ENCODE measurements at places on chromosomes 2 and 18. TPM values are rescaled to one million over a fixed set of nuclear protein-coding genes. Genes with fewer than 3 reads are reported as not detected.

Gene RGPD3
- 0.14 TPM for total RNA-seq

GRCh38 chr2:216234106-216234505 lies 125.0 kb downstream of the XRCC5 start:
- no peak overlapping the region for H3K27ac ChIP-seq
- no peak overlapping the region for H3K4me3 ChIP-seq
- H3K4me1 ChIP-seq = no peaks in the 10 kb centered on the region

GRCh38 chr2:88580088-88580487 lies 47.2 kb downstream of the EIF2AK3 start:
- H3K4me1 ChIP-seq = no peaks in the 10 kb centered on the region
- no peaks in the 10 kb centered on the region for H3K27me3 ChIP-seq
- no peak overlapping the region for H3K27ac ChIP-seq
- no peak for DNase-seq
- peaks cover 14% of the 10 kb centered on the region for H3K36me3 ChIP-seq
- H3K4me3 ChIP-seq = no peak overlapping the region

- DNase-seq = no peak
- H3K4me1 ChIP-seq = no peaks in the 10 kb centered on the region
- no peak overlapping the region for H3K4me3 ChIP-seq
- no peak overlapping the region for H3K27ac ChIP-seq
Observed at GRCh38 chr2:164960159-164960558, 4.8 kb upstream of the SLC38A11 start.

DNA sequence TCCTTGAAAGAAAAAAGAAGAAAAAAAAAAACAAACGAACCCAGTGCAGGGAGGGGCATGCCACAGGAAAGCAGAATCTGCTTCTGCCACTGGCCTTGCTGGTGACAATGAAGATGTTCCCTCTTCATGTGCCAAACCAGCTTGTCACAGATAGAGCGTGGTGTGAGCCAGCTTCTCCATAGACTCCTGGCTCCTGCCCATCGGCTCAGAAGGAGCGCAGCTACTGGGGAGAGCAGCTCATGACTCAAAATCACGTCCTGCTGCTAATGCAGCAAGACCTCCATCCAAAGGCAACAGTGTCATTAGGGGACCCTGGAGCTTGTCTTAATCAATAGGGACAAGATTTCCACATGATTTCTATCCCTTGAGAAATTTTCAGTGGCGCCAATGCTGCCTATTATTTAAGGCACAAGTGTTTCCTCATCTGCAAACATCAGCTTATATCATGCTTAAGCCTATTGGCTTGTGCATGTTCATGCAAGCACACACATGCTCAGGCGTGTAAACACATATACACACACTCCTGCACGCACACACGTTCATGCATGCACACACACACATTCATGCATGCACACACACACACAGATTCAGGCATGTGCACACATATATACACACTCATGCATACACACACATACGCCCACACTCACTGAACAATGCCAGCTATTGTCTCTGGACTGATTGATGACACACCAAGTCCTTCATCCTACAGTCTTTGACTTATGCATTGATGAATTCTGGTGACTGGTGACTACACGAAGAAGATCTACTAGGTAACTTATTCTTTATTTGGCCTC lies 682.0 kb upstream of the ID2 start:
- no peak overlapping the region for H3K4me3 ChIP-seq
- H3K4me1 ChIP-seq = peaks cover 19% of the 10 kb centered on the region
- DNase-seq = no peak
- H3K36me3 ChIP-seq = no peaks in the 10 kb centered on the region
- H3K27ac ChIP-seq = no peak overlapping the region
